ENCODE measurements at places on chromosomes 11 and 22. TPM values are rescaled to one million over a fixed set of nuclear protein-coding genes. Genes with fewer than 3 reads are reported as not detected.

The TSGA10IP gene
- total RNA-seq: not detected

The UBE2L6 gene
- total RNA-seq: 37.5 TPM

The C22orf31 gene
- not detected for total RNA-seq

The GNAZ gene
- 1.9 TPM for total RNA-seq

The RABL2B gene
- 8.4 TPM for total RNA-seq

The OR51I1 gene
- not detected for total RNA-seq

The FOLH1 gene
- not detected for total RNA-seq

The MFRP gene
- total RNA-seq: not detected

The PLAAT5 gene
- total RNA-seq: not detected

The KRTAP5-10 gene
- total RNA-seq: not detected

The ST14 gene
- total RNA-seq: not detected

The THRSP gene
- total RNA-seq: not detected

The PKP3 gene
- 2.2 TPM for total RNA-seq

The LRRN4CL gene
- 0.36 TPM for total RNA-seq

The KRTAP5-7 gene
- total RNA-seq: not detected

The RIMBP3B gene
- 0.28 TPM for total RNA-seq

The OMP gene
- total RNA-seq: not detected

The GGT5 gene
- 0.18 TPM for total RNA-seq

The LAYN gene
- 92.5 TPM for total RNA-seq

The ACTN3 gene
- total RNA-seq: under 0.01 TPM

The KCNQ1OT1 gene
- 1.9 TPM for total RNA-seq

The CCDC116 gene
- not detected for total RNA-seq

The SMTNL1 gene
- total RNA-seq: not detected

The CALCA gene
- total RNA-seq: not detected

The RBMXL2 gene
- not detected for total RNA-seq

The OR8H3 gene
- not detected for total RNA-seq

The IL18 gene
- total RNA-seq: 0.54 TPM

The PGA4 gene
- not detected for total RNA-seq

The HSPB2 gene
- total RNA-seq: 0.18 TPM

The CACNA1I gene
- total RNA-seq: under 0.01 TPM

The MS4A1 gene
- total RNA-seq: not detected

The KDM4E gene
- total RNA-seq: not detected

The CD3G gene
- not detected for total RNA-seq

The OR5P2 gene
- total RNA-seq: 0.28 TPM

The DGCR2 gene
- 18.6 TPM for total RNA-seq

The HTR3B gene
- total RNA-seq: not detected

The GP1BB gene
- total RNA-seq: 0.18 TPM

The ZNF214 gene
- 2.5 TPM for total RNA-seq

The NCF4 gene
- total RNA-seq: not detected

The CNIH2 gene
- 0.54 TPM for total RNA-seq

The ZC3H12C gene
- total RNA-seq: 15.8 TPM

The TRPM5 gene
- not detected for total RNA-seq

The BCL2L13 gene
- total RNA-seq: 86.7 TPM

The CARD18 gene
- not detected for total RNA-seq

The ARHGAP42 gene
- 7.3 TPM for total RNA-seq

The ANO9 gene
- not detected for total RNA-seq

The PANX2 gene
- under 0.01 TPM for total RNA-seq

The FAM111B gene
- total RNA-seq: 9.3 TPM

The C11orf21 gene
- total RNA-seq: not detected

The MUC15 gene
- not detected for total RNA-seq

The OR8D1 gene
- not detected for total RNA-seq

The E2F8 gene
- total RNA-seq: 1.1 TPM

The CRYBB2 gene
- not detected for total RNA-seq

The MORC2 gene
- total RNA-seq: 20.6 TPM

The BATF2 gene
- total RNA-seq: 0.56 TPM
